Frontal cortex (tissue), 4 donors: ENCODE measurements at places on chromosomes 13 and 19.

DNA sequence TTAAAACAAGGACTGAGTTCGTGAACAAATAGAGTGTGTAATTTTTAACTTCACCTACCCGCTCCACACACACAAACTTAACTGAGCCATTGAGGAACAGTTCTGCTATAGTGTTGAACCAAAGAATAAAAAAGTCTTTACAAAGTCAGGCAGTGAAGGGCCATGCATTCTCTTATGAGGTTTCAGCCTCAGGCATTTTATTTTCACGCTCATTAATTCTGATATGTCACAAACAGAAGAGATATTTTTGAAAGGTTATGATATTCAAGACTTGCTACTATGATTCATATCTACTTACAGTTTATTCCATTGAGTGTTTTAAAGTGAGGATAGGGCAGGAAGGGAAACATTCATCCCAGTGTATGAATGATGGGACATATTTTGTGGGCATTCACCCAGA, 282.2 kb downstream of the SLITRK5 start:
- no peak for DNase-seq

- no peak for DNase-seq
Observed at GRCh38 chr13:20383058-20383457, 142.6 kb downstream of the CRYL1 start.

GRCh38 chr19:31166206-31166605, 183.0 kb downstream of the TSHZ3 start:
- no peak for DNase-seq

GRCh38 chr13:69571606-69572323, 535.9 kb upstream of the ATXN8OS start:
- DNase-seq, result no peak

DNA sequence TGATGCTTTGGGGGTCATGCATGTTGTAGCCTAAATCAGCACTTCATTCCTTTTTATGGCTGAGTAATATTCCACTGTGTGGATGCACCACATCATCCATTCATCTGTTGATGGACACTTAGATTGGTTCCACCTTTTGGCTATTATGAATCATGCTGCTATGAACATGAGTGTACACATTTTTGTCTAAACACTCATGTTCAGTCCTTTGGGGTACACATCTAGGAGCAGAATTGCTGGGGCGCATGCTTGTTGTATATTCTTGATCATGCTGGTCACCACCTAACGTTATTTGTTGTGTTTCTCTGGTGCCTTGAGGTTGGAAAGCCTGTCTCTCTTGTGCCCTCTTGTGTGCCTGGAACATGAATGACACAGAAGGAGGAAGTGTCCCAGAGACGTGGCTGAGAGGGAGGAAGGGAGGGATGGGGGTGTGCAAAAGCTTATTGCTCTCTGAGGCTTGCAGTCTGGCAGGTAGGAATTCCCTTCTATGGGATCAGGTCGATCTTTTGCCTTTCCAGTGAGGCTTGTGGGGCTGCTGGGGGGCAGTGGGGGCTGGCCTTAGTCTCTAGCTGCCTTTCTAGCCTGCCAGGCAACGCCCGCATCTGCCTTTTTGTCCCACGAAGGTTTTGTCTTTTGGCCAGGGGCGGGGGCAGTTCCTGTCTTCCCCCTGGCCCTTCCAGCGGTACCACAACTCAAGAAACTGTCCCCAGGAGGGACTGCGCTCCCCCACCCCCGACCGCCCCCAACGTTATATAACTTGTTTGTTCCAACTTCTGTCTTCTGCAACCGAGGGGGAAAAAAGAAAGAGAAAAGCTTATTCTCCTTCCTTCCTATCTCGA, 7.6 kb downstream of the KLHL26 start:
- DNase-seq, result no peak

DNA sequence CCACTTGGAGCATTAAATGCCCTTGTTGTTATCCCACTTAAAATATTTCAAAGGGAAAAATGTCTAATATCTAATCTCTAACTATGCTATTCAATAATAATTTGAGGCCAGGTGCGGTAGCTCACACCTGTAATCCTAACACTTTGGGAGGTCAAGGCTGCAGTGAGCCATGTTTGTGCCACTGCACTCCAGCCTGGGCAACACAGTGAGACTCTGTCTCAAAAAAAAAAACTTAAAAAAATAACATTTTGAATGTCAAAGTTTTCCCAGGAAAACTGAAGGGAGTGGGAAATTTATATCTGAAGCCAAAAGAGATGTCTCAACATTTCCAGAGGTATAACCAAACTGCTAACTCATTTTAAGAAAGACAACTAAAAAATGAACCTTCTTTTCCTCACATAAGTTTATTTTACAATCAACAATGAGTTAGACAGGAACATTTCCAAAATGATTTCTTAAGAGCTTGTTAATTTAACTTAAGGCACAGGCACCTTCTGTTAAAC, 47.9 kb downstream of the CAB39L start:
- no peak for DNase-seq
